CD4-positive, alpha-beta T cell treated with Interleukin-1 beta for 1 hour (primary cell): ENCODE measurements at places on chromosomes 3 and 15.

DNA sequence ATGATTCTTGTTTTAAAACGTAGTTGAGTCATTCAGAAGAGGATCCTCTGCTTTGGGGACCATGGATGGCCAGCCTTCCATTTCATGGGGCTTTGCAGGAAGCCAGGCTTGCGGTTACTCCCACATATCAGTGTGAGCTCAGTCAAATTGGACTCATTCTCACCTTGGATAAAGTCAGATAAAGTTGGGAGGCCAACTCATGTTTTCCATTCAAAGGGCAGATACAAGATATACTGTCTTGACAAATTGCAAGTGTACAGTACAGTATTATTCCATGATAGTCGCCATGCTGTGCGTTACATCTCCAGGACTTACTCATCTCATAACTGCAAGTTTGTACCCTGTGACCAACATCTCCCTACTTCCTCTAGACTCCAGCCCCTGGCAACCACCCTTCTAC is 25.5 kb upstream of the B3GNT5 start:
- DNase-seq = no peak

DNA sequence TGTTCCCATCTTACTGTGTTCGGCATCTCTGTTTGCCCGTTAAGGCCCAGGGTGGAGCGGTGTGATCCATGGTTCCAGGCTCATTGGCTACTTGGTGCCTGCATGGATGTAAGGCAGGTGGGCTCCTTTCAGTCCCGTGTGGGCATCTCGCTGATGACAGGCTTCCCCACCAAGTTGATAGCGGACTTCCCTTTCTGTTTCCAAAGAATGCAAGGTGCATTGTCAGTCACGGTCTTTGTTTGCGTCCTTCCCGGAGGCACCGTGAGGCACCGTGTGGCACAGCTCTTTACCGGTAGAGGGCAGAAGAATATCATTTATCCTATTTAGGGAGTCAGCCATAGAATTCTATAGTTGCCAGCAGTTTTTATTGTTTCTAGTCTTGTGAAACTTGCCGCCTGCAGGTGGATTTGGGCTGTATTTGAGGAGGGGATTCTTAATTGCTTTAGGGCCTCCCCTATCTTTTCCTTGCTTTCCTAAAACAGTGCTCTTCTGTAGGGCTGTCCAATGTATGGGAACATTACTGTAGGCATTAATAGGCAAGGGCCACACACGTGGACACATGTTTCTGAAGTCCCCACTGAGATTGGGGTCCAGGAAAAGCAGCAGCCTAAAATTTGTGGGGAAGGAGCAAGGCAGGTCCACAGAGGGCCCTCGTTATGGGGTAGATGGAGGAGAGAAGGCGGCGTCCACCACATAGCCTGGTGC is 244.1 kb downstream of the SLCO3A1 start:
- DNase-seq = peak; percentile 64

GRCh38 chr15:68672251-68672650 is 93.5 kb downstream of the CORO2B start:
- DNase-seq = no peak

DNA sequence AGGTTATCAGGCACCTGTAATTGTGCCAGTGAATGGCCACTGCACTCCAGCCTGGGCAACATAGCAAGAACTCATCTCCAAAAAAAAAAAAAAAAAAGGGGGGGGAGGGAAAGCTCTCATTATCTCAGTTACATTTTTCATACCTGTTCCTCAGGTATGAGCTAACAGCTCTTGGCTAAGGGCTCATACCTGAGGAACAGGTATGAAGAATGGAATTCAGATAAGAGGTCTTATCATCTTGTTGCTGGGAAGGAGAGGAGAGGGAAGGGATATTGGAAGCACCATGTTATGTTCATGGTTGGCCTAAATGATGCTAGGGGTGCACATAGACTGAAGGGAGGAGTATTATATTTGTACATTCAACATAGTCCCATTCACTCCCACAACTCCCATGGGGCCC is 2.6 kb downstream of the SLC15A2 start:
- DNase-seq = no peak

GRCh38 chr15:83694015-83694414 is 40.1 kb downstream of the ADAMTSL3 start:
- DNase-seq = no peak

DNA sequence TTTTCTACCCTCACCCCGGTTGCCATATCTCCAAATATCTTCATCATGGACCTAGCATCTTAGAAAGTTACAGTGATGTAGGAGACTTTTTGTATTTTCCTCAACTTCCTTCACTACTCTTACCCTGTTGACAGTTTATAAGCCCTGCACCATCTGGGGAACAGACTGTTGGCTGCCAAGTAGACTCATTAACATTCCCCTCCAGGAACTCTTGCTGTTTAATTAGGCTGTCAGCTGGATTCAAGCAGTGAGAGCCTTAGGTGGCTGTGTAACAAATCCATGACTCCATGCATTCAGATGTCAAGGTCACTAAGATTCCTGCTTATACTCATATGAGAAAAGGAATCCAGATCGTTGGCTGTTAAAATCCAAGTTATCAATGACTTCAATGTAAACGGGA is 198.3 kb downstream of the NAALADL2 start:
- no peak for DNase-seq

- DNase-seq = no peak
Observed at GRCh38 chr3:194294895-194295214, 56.3 kb downstream of the CPN2 start.

DNA sequence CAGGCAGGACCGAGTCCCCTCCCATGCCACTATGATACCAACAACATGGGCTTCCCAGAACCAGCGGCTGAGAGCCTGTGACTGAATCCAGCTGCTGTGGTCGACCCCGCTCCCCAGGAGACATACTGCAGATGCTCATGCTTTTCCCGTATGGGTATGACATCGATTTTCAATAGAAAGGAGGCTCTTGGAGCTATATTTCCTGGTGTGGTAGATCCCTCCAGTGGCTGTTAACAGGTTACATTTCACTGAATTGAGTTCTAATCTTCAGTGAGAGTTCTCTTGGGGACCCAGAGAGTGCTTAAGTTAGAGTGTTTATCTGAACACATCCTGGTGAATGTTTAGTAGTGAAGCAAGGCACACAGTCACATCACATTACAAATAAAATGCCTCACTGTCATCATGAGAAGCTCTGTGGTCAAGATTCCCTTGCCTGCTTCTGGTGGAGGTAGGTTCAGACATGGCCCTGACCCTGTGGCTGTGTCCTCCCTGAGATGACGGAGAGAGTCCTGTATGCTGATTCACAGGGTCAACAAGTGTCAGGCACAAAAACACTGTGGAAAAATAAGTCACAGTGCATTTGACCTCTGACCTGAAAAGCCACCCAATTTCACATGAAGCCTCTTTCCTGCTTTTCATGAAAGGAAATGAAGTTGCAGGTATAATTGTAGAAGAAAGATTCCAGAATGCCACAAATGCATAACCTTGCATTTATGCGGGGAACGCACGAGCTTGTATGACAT is 110.9 kb downstream of the GABRG3 start:
- DNase-seq = no peak

DNA sequence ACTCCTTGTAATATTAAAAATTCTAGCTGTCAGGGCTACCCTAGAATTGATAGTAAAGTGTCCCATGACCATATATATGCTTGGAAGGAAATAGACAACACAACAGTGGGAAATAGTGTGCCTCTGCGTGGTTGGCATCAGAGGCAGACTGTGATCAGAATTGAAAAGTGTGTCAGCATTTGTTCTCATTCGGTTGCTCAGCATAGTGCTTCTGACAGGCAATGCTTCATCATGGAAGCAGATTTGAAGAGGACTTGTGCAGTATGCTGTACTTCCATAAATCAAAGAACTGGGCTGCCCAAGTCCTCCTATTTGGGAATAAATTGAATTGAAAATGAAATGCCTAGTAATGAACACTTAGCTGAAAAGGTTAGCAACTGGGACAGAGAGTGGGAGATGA is 435.7 kb downstream of the DIPK2A start:
- DNase-seq = no peak

DNA sequence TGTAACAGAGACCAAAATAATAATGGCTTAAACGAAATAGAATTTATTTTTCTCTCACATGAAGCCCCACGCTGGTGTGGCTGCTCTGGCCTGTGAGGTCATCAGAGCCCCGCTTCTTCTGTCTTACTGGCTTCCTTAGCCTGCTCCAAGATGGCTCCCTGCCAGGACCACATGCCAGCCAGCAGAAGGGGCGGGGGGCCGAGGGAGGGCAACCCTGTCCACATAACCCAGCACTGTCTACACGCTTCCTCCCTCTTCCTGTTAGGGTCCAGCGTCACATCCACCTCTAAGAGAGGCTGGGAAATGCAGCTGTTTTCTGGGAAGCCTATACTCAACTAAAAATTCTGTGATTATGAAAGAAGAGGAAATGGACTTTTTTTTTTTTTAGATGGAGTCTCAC is 107.9 kb upstream of the DLG1 start:
- no peak for DNase-seq

DNA sequence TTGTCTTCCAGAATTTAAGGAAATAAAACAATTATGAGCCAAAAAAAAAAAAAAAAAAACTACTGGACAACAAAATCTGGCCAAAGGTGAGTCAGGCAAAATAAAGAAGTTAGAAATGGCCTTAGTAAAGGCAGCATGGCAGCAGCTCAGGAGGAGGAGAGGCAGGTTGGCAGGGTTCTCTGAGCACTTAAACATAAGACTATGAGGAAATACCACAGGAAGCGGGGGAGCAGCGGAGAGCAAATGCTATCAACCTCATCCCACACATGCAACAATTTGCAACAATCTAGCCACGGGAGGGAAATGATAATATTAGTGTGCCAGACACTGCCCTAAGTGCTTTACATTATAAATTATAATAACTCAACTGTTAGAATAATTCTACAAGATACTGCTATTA is 247.3 kb upstream of the NSMCE3 start:
- DNase-seq = no peak

DNA sequence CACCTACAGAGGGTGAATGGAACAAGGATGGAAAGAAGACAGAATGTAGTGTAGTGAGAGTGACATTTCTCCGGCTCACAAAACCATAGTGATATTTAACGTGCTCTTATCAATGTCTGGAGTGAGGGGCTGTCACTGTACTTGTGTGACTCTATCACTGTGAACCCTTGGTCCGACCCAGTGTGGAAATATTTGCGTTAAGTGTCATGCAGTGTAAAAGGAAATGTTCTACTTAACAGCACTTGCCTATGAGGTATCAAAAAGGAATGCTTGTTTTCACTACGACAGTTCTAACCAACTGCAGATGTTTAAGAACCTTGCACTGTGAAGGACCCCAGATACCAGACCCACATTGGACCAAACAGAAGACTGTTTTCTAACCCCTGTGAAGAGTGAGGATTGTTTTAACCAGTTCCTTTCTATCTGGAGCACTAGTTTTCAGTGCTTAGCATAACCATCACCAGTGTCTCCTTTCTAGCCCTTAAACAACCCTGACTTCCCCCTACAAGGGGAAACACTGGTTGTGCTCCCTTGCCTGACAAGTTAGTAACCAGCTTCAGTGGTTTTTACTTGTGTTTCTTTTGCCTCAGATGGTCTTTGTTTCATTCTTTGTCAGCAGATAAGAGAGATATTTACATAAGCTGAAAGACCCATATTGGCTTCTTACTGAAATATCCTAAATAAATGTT is 144.7 kb upstream of the ABHD17C start:
- no peak for DNase-seq

DNA sequence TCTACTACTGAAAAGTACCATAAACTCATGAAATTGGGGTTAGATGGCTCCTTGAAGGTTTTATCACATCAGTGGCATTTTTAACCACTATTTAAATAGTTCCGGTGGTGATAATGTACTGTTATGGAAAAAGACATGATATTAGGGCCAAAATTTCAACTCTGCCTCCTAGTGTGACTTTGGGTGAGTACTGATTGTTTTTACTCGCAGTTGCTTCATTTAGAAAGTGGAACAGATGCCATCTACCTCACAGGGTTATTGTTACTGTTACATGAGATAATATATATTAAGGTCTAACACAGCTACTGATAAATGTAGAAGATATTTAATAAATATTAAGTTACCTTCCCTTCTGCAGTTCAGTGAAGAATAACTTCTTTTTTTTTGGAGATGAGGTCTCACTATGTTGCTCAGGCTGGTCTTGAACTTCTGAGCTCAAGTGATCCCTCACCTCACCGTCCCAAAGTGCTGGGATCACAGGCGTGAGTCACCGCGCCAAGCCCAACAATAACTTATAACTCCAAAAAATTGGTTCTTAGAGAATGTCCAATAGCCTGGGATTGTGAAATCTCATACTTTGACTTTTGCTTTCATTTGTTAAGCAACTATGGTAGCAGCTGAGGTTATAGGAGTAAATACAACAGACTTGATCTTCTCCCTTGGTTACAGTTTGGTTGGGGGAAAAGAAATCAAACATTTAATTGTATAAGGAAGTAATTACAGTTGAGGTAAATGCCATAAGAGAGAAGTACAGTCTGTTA is 48.3 kb downstream of the MEF2A start:
- peak; percentile 6 for DNase-seq

DNA sequence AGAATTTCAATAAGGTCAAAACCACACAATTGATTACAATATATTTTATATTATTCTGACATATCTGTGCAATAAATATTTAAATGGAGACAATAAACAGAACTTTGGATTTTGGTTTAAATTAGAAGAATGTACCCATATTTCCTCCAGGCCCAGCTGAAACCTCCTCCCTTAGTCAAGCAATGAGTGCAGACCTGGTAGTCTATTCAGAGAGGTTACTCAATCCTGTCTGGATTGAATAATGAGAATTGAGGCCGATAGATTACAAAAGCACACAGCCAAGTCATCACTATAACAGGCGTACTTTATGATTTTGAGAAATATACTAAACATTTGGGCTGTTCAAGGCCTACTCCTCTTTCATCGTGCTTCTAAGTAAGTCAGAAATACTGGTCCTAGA is 114.5 kb upstream of the STRIT1 start:
- DNase-seq = no peak

DNA sequence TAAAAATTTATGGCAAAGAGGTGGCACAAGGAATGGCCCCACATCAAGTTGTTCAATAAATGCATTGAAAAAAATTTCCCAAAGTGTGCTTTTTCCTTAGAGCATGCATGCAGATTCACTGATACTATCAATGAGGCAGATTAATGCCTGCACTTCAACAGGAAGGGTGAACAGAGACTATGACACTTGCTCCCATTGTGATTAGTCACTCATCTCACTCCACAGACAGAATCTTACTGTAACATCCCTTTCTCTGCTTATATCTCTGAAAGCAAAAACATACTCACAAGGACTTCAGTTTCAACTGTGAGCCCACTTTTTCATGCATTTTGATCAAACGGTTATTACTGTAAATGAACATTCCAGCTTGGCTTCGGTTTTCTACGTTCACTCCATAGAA is 60.9 kb downstream of the MORC1 start:
- no peak for DNase-seq
